ENCODE measurements at places on chromosomes 2 and 18.

GRCh38 chr18:38033282-38033681 lies 467.7 kb upstream of the CELF4 start:
- no peak for DNase-seq

GRCh38 chr2:219122202-219122980 lies 38.2 kb downstream of the NHEJ1 start:
- no peak for DNase-seq

- DNase-seq = peak; percentile 16
Measured at GRCh38 chr2:240300840-240301239, 134.6 kb upstream of the GPC1 start.

DNA sequence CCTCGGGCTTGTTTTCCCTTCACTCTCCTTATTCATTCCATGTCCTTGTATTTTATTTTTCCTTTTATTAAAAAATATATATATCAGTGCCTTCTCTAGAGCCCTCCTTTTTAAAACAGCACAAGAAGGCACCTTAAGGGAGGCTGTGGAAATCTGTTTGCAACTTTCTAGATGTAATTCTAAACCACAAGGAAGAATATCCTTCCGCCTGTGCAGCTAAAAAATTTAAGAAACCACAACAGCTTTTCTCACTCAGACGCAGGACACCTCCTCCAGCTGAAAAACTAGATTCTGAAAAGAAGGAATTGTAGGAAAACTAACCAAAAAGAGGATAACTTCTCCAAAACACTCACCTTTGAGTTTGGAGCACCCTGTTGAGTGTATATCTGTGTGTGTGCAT lies 142.2 kb downstream of the BCL11A start:
- no peak for DNase-seq

DNA sequence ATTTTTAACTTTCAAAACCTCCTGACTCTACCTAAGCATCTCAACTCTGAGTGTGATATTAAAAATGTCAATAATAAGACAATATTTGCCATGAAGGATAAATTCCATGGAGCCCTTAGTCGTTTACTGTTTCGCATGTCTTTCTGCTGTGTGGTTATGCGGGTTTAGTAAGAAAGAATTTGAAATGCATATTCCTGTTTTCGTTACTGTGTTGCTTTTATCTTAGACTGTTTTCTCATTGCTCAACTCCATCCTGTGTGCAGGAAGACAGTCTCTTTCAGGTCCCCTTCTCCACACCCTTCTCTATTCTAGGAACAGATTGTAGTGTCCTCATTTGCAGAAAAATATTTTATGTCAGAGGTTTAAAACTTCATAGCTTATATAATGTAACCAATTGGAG lies 82.5 kb upstream of the MAP3K20 start:
- no peak for DNase-seq

DNA sequence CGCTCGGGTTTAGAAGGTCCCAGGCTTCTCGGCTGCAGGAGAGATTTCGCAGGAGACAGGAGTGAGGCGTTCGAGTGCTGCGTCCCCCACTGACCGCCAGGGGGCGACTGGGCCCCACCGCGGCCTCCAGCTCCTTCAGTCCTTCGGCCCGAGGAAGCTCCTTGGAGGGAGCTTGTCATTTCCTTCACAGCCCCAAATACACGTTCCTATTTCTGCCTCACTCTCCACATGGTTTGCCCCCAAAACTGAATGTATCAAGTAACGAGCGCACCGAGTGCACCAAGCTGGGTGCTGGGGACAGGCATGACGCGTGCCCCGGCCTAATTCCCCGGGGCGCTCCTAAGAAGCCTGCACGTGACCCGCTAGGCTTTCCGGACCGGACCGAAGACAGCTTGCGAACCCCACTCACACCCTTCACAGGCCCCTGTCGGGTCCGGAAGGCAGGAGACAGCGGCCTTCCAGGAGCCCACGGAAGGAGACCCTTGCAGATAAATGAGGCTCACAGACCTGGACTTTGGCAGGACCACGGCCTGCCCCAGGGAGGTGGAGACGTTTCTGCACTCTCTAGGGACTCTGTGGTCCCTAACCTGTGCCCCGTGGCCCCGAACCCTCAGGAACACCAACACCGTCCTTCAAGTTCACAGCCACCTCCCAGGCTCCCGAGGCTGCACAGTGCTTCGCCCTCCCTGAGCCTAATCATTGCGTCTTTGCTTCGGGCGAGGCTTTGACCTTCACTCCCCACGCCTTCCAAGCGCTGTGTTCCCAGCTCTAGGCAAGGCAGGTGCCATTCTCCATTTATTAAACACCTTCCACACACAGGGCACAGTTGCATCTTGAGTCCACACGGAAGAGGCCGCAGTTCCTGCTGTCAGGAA lies 13.0 kb upstream of the FAHD2A start:
- DNase-seq = peak; percentile 69

DNA sequence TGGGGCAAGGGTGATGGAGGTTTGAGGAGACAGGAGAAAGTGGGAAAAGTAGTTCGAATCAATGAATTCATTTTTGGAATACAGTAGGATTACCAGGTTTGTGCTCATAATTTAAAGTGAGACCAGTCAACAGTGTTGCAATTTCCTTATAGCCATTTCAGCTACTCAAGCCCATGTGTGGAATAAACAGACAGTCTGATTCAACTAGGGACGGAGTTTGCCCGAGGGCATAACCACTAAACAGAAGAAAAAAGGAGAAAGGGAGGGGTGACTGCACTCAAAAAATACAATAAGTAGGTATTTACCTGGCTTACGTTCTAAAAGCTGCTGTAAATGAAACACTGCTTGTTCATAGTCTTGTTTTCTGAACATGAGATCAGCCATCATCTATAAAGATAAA lies 55.2 kb downstream of the TTC21B start:
- no peak for DNase-seq

GRCh38 chr2:112813280-112813966 lies 23.2 kb downstream of the IL1B start:
- DNase-seq = no peak

DNA sequence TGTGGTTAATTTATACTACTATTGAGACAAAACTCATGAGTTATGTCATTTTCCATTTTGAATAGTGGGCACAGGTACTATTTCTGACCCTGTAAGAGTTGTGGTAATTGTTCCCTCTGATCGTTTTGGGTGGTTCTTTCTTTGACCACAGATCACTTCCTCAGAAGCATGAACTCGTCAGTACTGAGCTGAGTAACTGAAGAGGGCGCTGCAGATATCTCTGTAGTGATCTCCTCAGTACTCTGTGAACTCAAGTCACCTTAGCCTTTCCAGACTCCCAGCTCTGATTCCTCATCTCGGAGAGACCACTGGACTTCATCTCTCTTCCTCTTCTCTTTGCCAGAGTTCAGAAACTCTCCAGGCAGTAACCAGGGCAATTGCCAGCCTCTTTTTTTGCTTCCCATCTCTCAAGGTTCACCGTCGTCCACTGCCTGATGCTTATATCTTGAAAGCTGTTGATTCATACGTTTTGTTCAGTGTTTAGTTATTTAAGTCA lies 9.4 kb upstream of the IL1RL1 start:
- DNase-seq = peak; percentile 82

GRCh38 chr2:98664323-98664722 lies 55.9 kb downstream of the UNC50 start:
- peak; percentile 78 for DNase-seq

- DNase-seq = no peak
Measured at GRCh38 chr18:69839497-69839896, 108.2 kb downstream of the CD226 start.

GRCh38 chr18:21857871-21858270 lies 117.3 kb downstream of the MIB1 start:
- DNase-seq = no peak

DNA sequence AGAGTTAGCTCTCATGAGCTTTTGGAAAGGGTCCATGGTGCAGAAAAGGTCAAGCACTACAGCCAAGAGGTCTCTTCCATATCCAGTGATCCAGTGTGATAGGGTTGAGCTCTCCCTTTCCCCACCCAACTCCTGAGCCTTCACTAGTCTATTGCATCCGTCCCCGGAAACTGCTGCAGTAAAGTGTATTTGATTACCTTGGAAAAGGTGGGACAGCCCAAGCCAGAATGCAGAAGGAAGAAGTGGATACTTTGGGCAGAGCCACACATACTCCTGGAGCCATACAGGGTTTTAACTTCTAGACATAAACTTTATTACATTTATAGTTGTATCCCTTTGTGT lies 3.6 kb downstream of the PNKD start:
- no peak for DNase-seq

DNA sequence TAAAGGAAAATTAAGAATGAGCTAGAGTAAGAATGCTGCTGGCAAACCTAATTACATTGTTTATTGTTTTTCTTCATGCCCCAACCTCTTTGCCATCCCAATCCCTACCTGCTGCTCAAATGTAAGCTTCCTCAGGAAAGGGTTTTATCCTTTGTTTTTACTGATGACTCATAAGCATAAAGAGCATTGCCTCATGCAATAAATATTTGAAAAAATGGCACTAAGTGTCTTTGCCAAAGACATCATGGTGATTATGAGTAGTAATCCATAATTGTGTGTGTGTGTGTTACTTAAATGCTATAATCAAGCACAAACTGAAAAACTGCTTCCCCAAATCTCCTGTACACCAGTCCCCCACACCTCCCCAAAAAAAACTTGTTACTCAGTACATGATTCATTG lies 53.4 kb downstream of the DNER start:
- no peak for DNase-seq

DNA sequence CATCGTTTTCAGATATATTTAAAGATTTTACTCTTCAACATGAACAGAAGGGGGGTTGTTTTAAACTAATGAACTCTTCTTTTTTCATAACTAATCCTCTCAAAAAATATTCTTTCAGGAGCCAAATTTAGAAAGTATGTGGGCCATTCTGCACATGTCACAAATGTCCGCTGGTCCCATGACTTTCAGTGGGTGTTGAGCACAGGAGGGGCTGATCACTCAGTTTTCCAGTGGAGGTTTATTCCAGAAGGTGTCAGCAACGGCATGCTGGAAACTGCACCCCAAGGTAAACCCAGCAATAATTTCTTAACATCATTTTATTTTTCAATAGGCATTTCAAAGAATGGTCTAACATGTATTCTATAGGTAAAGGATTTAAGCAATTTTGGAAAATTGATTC lies 136.0 kb downstream of the EML6 start:
- DNase-seq = no peak

GRCh38 chr2:41948397-41948763 lies 99.4 kb upstream of the PKDCC start:
- DNase-seq = no peak

DNA sequence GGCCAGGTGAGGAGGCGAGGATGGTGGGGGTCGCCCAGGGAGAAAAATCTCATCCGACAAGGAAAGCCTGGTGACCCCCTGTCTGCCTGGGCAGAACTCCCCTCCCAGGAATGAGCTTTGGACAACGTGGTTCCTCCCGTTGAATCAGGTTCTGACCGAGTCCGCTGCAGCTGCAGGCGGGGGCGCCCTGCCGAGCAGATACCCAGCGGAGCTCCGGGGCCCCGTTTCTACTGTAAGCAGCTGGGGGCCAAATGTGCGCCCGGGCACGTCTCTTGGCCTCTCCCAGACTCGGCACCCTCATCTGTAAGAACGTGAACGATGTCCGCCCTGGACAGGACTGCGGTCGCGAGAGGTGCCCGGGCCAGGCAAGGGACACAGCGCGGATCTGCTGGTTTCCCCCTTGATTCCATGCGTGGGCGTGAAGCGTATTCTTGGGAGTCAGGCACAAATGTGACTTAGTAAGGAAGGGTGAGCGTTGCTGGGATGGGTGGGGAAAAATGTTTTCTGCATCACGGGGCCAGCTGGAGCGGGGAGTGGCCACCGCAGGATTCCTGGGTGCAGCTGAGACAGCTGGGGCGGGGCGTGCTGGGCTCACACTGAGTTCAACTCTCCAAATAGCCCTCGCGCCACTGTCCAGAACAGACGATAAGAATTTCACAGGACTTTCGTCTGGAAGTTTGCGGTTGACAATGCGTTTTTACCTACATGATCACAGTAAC lies 20.2 kb upstream of the TUBB6 start:
- no peak for DNase-seq

GRCh38 chr2:108189316-108189715 lies 50.5 kb upstream of the SULT1C3 start:
- no peak for DNase-seq

- no peak for DNase-seq
Measured at GRCh38 chr2:156427074-156427473, 9.1 kb upstream of the GPD2 start.

GRCh38 chr2:113978524-113979190 lies 88.8 kb downstream of the ACTR3 start:
- DNase-seq = no peak

DNA sequence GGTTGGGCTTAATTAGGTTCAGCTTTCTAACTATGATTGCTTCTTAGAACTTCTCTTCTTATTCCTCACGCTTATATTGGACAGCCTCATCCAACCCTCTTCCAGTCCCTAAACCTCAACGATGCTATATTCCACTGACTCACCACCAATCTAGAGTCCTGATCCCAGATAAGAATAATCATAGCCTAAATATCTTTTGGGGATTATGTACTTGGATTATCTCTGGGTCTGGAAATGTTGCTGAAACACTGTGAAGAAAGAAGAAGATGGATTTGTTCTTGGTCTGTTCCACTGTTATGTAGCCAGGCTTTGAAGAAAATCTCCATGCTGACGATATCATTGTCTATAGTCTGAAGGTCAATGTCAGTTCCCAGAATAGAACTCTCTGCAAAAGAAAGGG lies 26.9 kb downstream of the DOK1 start:
- DNase-seq = no peak

DNA sequence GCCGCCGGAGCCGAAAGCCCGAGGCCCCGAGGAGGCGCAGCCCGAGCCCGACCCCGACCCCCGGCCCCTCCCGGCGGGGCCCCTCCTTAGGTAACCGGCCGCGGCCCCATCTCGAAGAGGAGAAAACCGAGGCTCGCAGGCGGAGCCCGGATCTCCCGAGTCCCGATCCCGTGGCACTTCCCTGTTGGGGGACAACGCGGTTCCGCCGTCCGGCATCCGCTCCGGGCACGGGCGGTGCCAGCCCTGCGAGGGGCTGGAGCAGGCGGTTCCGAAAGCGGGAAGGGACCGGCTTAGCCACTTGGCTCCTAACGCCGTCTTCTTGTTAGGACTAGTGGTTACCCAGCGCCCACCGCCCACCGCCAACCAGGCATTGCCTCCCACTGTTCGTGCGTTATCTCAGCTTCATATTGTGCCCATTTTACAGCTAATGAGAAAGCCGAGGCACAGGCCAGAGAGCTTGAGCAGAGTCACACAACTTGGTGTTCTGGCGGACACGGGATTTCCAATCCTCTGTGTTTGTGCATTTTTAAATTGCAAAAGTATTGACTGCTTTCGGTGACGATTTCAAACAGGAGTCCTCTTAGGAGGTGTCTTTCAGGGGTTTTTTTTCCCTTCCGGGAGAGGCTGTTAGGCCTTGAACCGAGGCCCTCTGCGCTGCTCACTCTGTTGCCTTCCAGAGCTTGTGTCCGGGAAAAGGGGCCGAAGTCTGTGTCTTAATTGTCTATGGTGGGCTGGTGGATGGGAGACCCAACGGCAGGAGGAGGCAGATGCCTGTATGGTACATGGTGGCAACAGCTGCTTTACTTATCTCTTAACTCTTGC lies 562 bp downstream of the CENPA start:
- DNase-seq = peak; percentile 43

GRCh38 chr2:127020536-127020935 lies 86.4 kb downstream of the BIN1 start:
- no peak for DNase-seq

- DNase-seq = peak; percentile 25
Measured at GRCh38 chr2:199704358-199705238, 146.4 kb downstream of the FTCDNL1 start.
